HCEC 1CT (cell line): ENCODE measurements at places on chromosomes 2 and 18.
A peak's percentile ranks its signal among the peaks of the same experiment; 100 is the strongest.

- no peak for DNase-seq
Observed at GRCh38 chr2:104859766-104860450, 6.0 kb downstream of the POU3F3 start.

- no peak for DNase-seq
Observed at GRCh38 chr2:239186516-239187357, 214.1 kb downstream of the HDAC4 start.

DNA sequence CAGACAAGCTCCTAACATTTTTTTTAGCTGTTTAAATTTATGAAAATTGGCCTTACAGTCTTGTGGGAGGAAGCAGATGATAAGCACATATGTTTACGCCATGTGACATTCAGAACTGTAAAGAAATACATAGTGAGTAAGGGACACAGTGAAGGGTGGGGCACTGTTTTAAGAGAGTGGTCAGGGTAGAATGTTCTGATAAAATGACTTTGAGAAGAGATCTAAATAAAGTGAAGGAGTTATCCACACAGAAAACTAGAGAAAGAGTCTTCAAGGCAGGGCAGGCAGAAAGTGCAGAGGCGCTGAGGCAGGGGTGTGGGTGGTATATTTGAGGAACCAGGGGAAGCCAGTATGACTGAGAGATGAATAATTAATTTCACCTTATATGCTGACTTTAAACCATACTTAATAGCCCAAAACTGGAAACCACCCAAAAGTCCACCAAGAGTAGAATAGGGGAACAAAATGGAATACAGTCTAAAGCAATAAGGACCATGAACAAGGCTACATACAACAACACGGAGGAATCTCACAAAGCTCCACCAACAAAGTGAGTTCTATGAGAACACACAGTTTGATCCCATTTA lies 8.6 kb downstream of the MREG start:
- no peak for DNase-seq

- DNase-seq, result no peak
Observed at GRCh38 chr2:48194641-48195040, 288.3 kb upstream of the FBXO11 start.

GRCh38 chr18:37778417-37779165 lies 213.0 kb upstream of the CELF4 start:
- DNase-seq, result no peak

DNA sequence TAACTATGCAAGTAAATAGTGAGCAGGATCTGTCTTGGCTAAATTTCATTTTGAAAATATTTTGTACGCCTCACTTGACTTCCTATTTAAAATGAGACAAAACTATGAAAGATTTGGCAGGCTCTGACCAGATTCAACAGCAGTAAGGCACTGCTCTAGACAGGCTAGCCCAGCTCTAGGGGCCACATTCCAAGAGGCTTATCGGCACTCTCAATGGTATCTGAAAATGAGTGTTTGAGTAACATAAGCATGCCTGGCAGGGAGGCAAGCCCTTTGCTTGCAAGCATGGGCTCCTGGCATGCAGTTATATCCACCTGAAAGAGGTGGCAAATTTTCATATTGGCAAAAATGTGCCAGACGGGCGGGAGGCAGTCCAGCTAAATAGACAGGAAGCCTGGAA lies 10.5 kb downstream of the CAPN13 start:
- no peak for DNase-seq

- DNase-seq, result no peak
Observed at GRCh38 chr18:25275412-25276001, 76.5 kb downstream of the ZNF521 start.

DNA sequence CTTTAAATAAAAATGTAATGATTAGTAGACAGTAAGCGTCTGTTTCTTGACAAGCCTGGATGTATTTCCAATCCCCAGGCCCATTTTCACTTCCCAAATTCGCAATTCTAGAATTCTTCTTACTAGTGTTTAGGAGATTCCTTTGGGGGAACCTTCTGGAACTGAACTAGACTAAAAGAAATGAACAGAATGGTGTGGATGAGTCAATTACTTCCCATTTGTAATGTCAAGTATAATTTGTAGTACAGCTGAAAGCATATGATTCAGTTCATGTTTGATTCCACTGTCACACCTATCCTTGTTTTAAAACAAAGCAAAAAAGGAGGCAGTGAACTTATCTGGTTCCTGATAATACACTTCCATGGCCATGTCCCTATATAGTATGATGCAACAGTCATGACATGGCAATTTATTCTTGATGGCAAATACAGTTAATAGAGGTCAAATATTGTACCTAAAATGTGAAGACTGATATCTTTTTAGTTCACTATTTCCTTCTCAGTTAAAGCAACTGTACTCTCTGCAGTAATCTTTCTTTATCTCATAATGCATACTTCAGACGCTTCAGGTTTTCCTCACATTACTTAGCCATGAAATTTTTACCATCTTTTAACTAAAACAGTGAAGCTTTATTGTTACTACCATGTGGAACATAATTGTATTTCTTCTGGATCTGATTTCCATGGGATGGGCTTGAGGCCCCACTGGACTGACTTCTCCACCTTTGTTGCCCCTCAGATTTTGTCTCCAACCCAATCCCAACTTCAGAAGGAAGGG lies 2.0 kb downstream of the IDH1 start:
- DNase-seq, result no peak

DNA sequence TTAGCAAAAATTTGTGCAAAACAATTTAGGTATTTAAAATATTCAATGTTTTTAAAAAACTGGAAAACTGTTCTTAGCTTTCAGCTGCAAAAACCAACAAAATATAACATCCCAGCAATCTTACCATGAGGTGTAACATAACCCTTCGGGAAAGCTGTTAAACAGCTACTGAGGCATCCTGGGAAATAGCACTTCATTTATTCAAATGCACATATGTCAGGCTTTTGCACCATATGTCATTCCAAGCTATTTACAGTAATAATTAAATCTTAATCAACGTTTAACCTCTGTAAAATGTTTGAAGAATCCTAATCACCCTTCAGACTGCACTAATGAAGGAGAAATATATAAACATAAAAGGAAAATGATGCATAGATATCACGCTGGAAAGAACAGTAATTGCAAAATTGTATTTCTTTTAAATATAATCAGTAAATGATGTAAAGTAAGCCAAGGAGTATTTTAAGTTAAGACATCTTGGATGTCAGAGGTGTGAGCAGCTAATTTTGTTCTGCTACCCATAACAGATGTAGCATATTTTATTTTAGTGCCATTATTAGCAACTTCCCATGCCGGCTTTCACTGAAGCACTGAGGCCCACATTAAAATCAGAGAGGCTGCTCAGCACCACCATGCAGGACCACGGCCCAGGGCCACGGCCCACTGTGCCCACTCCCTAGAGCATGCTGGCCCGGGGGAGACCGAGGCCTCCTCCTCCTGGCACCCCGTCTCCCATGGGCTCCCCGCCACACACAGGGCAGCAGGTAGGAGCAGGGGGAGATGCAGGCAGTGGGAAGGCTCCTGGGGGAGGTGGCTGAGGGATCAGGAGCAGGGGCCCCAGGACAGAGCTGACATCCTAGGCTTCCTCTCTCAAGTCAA lies 30.9 kb downstream of the EMX1 start:
- no peak for DNase-seq

GRCh38 chr18:10872304-10872703 lies 277.1 kb downstream of the PIEZO2 start:
- no peak for DNase-seq

DNA sequence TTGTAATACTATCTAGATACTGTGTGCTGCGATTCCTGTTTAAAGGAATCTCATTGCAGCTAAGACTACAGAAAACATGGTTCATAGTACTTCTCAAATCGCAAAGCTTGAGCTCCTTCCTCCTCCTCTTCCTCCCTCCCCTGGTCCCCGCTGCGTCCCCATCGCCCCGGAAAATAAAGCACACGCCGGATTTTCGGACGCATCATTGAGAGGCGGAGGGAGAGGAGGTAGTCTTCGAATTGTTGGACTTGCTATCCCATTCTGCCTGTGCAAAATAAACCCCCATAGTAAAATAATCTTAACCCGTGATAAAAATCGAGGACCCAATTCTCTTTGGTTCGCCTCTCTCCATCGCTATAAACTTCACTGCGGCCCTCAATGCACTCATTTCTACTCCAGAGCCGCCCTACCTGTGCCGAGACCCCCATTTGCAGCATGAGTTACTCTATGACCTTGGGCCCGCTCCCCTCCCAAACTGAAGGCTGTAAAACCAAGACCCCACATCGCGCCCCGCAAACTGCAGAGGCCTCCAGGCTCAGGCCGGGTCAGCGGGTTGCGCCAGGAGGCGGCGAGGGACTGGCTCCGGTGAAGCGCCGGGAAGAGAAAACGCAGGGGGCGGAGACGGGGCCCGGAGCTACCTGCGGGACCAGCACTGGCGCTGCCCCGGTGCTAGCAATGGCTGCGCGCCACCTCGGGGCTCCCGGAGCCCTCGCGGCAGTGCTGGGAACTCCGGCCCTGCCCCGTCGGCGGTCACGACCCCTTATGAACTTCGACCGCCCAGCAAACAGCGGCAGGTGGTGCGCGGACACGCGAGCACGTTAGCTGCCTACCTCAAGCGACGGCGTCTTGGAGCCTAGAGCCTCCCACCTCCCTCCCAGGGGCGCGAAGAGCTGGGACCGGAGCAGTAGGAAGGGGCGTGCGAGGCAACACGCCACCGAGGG lies 649 bp downstream of the ESCO1 start:
- peak; percentile 28 for DNase-seq

DNA sequence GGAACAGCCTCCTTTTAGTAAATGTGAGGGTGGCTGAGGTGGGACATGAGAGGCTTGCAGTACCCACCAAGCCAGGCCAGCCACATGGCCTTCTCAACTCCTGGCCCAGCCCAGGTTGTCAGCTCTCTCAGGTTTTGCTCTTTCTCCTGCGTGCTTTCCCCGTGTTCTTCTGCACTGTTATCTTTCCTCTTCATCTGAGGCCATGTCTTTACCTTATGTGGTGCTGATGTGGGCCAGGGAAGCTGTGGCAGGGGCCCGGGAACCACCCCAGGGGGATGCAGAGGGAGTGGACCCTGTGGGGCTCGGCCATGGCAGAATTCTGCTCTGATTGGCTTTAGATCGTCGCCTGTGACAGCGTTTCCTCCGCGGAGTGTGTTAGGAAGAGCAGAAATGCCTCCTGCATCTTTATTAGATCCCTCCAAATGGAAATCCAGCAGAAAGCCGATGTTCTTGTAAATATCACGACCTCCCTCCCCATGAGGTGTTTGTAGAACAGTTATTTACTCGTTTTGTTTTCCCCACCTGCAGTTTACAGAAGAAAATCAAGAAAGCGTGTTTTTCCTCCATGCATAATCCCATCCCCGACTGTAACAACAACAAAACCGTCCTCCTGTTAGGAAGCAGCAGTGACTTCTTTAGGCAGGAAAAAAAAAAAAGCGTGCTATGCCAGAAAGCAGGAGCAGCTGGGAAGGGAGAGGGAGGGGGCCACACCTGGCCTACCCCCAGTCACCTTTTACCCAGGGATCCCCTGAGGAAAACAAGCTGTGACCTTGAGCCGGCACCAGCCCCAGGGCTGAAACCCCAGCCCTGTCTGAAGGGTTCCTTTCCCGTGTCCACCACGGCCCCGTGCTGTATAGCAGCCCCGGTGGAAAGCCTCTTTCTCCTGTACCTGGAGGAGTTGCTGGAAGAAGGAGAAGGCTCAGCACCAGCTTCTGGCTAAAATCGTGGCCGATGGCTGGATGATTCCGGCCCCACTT lies 54.8 kb downstream of the HPCAL1 start:
- no peak for DNase-seq

DNA sequence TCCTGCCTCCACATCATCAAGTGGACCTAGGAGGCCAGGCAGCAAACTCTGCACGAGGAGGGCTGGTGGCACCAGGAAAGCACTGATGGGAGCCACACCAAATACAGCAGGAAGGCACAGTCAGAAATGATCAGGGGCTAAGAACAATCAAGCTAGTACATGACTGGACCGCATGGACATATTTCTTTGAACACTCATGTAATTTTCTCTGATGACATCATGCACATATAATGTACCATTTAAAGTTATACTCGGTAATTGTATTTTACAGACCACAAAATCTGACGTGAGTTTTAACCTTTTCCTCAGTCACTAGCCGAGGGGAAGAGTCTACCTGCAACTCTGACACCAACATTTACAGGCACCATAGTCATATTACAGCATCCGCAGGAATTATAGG lies 76.7 kb downstream of the XDH start:
- DNase-seq, result peak; percentile 82

DNA sequence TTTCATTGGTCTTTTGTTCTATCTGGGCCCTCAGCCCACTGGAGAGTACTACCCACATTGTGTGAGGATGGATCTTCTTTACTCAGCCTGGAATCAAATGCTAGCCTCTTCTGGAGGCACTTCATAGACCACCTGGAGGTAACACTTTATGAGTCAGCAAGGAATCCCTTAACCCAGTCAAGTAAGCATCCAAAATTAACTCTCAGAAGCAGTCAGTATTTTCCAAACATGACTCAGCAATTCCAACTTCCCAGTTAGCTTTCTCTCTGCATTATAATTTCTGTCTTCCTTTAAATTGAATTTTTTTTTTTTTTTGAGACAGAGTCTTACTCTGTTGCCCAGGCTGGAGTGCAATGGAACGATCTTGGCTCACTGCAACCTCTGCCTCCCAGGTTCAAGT lies 142.7 kb downstream of the ACKR3 start:
- DNase-seq, result no peak

- no peak for DNase-seq
Observed at GRCh38 chr2:230868947-230869913, 4.5 kb downstream of the ITM2C start.

- no peak for DNase-seq
Observed at GRCh38 chr2:136059036-136059472, 58.9 kb downstream of the CXCR4 start.

DNA sequence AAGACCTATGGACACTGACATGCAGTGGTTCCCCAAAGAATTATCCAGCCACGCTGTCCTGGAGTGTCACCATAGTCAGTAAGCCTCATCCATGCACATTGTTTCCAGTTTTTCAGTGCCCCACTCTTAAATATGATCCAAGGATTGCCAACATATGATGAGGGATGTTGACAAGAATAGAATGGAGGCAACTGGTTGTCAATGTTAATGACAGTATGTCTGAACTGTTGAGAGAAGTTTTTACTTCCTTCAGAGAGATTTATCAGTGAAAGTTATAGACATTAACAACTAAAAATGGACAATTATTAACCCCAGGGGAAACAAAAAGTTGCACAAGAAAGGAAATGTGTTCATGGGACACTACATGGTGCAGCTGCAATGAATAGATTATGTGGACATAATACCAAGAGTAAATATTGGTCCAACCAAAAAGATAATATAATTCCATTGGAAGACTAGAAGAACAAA lies 69.9 kb downstream of the CYP26B1 start:
- DNase-seq, result no peak

- DNase-seq, result no peak
Observed at GRCh38 chr2:147521936-147522335, 322.9 kb upstream of the ACVR2A start.
